NCI-H2081 (cell line): ENCODE measurements at places on chromosomes 1 and 21.
A peak's percentile ranks its signal among the peaks of the same experiment; 100 is the strongest.

DNA sequence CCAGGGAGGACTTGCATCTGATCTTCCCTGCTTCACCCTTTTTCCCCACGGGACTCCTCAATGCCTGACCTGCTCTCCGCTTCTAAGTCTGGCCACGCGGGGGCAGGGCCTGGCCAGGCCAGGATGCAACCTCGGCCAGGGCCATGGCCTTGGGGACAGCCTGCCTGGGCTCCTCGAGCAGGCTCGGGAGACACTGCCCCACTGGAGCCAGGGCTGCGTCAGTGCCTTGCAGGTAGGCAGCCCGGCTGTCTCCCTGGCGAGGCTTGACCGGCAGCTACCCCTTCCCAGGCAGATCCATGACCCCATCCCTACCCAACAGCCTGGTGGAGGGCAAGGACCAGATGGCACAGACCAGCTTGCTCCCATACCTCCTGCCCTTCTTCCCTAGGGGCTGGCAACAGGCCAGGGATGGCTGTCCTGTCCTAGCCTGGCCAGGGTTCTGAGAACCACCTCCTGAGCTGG, 2.7 kb upstream of the PRDM16 start:
- no peak for DNase-seq

DNA sequence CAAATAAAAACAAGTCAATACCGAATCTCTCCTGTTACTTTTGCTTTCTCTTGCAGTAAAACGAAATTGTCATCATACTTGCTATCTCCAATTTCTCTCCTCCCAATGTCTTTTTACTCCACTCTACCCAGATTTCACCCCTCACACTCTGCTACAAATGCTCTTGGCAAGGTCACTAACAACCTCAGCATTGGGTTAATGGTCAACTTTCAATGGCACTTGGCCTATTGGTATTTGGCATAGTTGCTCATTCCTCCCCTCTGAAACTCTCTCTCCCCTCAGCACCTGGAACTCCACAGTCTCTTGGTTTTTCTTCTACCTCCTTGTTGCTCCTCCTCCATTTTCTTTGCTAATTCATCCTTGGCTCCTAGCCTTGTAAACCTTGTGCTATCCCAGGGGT, 367.3 kb downstream of the PTPRU start:
- no peak for DNase-seq

- DNase-seq = no peak
Observed at GRCh38 chr1:92929461-92929860, 31.8 kb downstream of the DIPK1A start.

DNA sequence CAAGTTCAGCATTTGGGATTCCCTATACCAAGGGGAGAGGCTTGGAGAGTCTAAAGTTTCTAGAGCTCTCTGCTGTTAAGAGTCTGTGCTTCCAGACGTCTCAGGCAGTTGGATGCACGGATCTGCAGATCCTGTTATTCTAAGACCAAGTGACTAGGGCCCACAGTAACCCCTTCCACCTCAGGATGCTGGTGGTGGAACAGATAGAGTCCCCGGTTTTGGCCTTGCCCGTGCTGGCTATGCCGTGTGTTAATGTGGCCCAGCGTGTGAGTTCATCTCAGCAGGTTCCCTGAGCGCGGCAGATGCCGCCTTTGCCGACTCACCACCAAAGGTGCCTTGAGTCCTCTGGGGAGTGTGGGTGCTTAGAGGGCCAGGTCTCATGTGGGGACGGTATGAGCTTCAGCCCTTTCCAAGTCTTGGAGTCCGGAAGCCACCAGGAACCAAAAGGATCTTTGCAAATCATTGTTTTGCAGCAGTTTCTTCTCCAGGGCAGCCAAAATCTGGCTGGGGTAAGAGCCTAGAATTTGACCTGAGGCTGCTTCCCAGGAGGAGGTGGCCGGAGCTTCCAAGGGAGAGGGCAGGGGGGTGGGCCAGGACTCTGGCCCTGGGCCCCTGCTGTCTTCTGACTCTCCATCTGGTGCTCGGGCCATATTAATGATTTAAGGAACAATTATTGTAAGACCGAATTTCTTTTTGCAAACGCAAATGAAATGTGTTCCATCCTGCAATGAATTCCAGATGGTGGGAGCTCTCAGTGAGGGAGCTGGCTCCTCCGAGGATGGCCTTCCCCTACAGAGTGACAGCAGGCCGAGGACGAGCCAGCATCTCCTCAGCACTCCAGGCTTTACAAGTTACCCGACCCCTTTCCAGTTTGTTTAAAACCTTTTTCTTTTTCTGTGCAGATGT, 205.7 kb downstream of the FOXD2 start:
- no peak for DNase-seq

- no peak for DNase-seq
Observed at GRCh38 chr1:212583643-212584042, 24.9 kb upstream of the ATF3 start.

DNA sequence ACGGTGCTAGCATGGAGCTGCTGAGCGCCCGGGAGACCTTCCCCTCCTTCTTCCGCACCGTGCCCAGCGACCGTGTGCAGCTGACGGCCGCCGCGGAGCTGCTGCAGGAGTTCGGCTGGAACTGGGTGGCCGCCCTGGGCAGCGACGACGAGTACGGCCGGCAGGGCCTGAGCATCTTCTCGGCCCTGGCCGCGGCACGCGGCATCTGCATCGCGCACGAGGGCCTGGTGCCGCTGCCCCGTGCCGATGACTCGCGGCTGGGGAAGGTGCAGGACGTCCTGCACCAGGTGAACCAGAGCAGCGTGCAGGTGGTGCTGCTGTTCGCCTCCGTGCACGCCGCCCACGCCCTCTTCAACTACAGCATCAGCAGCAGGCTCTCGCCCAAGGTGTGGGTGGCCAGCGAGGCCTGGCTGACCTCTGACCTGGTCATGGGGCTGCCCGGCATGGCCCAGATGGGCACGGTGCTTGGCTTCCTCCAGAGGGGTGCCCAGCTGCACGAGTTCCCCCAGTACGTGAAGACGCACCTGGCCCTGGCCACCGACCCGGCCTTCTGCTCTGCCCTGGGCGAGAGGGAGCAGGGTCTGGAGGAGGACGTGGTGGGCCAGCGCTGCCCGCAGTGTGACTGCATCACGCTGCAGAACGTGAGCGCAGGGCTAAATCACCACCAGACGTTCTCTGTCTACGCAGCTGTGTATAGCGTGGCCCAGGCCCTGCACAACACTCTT, 1.1 kb downstream of the TAS1R3 start:
- DNase-seq = no peak

DNA sequence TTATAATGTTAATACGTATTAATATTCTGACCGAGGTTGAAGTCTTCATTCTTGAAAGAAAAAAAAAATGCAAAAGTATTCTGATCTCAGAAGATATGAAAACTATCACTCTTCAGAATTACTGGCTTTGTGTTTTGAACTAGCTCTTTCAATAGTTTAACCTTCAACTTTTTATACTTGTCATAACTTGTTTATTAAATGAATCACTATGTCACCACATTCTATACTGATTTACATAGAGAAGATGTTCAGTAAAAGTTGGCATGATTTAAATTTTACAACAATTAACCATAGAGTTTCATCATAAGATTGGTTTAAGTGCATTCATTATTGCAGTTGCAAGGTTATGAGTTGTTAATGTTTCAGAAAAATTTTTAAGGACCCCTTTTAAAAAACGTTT, 57.3 kb downstream of the HS2ST1 start:
- DNase-seq = no peak

- DNase-seq = no peak
Observed at GRCh38 chr1:53682881-53683280, 56.1 kb downstream of the GLIS1 start.

- DNase-seq = peak; percentile 2
Observed at GRCh38 chr21:40179166-40179565, 311.9 kb downstream of the PCP4 start.

- DNase-seq = peak; percentile 70
Observed at GRCh38 chr1:43934101-43934985, 742 bp downstream of the ARTN start.

- DNase-seq = peak; percentile 45
Observed at GRCh38 chr1:42923367-42924081, 35.1 kb downstream of the SLC2A1 start.

GRCh38 chr1:237961754-237962153, 71.0 kb upstream of the ZP4 start:
- DNase-seq = peak; percentile 70

- DNase-seq = no peak
Observed at GRCh38 chr1:51203121-51203873, 32.8 kb upstream of the RNF11 start.

DNA sequence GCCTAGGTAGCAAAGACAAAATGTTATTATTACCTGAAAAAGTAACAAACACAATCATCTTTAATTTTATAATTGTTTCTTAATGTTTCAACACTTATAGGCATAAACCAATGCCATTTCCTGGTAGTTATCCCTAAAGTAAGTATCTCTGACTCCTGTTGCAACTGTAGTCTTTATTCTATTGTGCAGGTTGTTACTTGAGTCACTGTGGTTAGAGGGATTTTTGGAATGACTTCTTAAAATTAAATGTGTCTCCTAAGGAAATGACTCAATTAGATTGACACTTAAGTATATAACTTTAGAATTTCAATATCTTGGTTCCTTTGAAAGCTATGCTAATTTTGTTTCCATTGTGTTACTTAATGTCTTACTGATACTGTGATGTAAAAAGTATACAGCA, 143.9 kb downstream of the PHTF1 start:
- no peak for DNase-seq

GRCh38 chr21:14629461-14629860, 83.3 kb upstream of the SAMSN1 start:
- no peak for DNase-seq

DNA sequence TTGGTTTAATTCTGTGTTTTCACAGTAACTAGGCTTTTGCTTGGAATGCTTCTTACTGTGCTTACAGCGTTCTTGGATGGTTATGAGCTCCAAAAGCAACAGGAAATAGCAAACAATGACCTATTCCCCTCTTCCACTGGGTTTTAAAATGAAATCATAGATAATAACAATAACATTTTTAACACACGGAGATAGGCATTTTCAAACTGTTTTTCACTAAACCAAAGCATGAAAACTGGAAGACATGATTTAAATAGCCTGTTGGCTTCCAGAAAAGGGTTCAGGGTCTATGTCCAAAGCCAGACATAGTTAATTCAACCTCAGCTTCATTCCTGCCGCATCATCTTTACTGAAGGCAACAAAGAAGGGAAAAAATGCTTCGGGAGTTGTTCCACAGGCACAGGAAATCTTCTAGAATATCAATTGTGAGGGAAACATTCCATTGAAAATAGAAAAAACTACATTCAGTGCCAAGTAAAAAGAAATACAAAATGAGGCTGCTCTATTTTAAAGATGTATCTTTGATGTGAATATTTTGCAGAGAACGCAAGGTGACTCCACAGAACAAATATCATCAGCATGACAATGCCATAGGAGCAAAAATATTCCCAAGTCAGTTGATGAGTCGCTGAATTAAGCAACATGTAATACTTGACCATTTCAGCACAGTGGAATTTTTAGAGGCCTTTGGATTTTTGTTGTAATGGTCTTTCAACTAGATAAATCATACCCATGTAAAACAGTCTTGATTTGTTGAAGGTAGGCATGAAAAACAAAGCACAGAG, 80.7 kb downstream of the NID1 start:
- DNase-seq = no peak

DNA sequence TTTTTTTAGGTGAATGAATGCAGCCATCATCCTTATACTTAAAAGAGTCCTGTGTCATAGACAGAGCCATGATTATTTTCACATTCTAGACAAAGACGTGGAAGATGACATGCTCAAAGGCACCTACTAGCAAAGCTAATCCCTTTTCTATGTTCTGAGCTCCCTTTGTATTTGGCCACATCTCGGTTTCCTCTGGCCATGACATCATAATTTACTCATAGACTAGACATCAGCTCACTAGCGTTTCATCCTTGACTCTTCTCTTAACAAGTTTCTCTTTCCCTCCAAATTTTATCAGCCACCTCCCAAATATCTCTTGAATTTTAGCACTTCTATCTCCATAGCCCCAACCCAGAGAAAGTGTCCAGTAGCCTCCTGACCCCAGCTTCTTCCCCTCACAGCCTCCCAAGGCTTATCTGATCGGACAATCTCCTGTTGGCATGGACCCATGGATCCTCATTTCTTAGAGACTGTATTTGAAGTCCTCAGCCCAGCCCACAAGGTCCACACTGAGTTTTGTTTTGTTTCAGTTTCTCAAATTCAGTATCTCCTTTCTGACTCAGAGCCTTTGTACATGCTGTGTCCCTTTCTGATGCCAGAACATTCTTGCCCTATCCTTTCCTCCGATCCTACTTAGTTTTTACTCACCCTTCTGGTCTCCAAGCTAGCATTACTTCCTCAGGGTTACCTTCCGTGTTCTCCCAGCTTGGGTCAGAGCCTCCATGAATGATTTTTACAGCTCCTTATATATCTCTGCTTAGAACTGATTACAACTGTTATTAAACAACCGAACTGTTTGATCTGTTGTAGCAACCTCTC, 33.0 kb upstream of the EPS8L3 start:
- DNase-seq = no peak

DNA sequence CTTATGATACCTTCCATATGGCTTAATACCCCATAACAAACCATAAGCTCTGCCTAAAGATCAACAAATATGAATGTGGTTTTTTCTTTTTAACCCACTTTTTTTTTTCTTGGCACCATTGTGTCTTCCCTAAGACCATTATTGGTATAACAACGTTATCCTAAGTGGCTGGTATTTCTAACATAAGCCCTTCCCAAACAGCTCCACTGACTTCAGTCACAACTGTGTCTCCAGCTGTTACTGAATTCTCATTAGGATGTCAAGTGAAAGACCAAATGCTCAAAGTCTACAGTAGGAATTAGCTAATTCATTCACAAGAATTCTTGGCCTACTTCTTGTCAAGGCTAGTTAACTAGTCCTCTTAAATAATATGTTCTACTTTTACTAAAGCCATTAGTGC, 4.2 kb upstream of the RXRG start:
- DNase-seq = no peak

- DNase-seq = peak; percentile 53
Observed at GRCh38 chr1:184289825-184290550, 96.8 kb upstream of the C1orf21 start.

GRCh38 chr1:33257772-33258712, 1.8 kb downstream of the ZNF362 start:
- DNase-seq = no peak

- DNase-seq = no peak
Observed at GRCh38 chr1:52234708-52235107, 92.8 kb downstream of the ZFYVE9 start.

DNA sequence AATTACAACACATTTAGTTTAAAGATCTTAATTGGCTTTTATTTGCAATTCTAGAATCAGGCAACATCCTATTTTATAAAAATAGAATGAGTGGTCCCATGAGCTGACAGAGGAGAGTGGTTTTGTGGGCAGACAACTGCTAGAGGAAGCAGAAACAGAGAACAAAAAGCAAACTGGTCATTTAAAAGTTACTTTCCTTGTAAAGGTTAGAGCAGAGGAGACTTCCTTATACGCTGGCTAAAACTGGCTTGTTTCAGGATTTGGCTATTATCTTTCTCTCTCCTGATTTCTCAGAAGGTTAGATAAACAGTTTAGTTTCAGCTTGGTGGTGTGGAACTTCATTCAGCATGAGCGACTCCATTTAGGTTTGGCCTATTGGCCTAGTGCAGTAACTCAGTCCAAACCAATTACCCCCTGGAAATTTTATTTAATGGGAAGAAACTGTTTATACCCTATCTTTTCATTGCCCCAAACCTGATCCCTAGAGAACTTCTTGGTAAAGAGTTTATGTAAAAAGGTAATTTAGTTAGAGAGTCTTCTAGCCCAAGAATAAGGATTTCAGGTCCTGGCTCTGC, 32.2 kb upstream of the IL20 start:
- DNase-seq = no peak
